ENCODE measurements at places on chromosomes 13 and 19. TPM values are rescaled to one million over a fixed set of nuclear protein-coding genes. Genes with fewer than 3 reads are reported as not detected.

GRCh38 chr13:46614582-46614981, 61.6 kb downstream of the LRCH1 start:
- DNase-seq, result peak; percentile 89

- DNase-seq, result peak; percentile 27
Measured at GRCh38 chr13:46577696-46578589, 25.0 kb downstream of the LRCH1 start.

DNA sequence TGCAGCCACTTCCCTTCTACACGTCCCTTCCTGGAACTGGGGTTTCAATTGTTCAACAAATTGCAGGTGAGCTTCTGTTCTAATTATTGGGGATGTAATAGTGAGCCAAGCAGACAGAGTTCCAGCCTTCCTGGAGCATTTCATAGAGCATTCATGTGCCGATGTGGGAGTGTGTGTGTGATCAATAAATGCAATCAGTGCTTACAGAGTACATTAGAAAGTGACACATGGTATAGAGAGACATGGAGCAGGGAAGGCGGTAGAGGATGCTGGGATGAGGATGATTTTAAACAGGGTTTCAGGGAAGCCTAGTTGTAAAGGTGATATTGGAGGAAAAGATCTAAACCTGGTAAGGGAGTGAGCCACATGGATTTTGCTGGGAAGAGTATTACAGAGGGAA, 21.7 kb upstream of the PCDH8 start:
- DNase-seq, result no peak

GRCh38 chr13:51781246-51782022, 22.5 kb downstream of the DHRS12 start:
- no peak for DNase-seq

- DNase-seq, result no peak
Measured at GRCh38 chr13:51997641-51998330, 13.5 kb downstream of the ATP7B start.

DNA sequence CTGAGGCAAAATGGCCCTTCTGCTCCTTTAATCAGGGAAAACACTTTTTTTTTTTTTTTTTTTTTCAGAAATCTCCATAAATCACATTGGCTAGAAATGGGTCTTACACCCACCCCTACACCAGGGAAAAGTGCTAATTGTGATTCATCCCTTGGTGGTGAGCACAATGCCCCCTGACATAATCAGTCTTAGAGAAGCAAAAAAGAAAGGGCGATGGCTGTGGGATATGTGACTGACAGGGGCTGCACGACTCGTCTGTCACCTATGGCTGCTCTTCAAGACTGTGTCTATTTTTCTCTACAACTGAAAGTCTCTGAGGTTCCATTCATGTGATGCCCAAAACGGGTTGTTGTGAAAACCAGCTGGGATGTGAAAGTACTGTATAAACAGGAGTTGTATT, 3.6 kb upstream of the GPC6 start:
- no peak for DNase-seq

The FUT2 gene
- total RNA-seq, result not detected

- DNase-seq, result no peak
Measured at GRCh38 chr19:30516531-30516930, 144.3 kb downstream of the ZNF536 start.

The FCER2 gene
- not detected for total RNA-seq

DNA sequence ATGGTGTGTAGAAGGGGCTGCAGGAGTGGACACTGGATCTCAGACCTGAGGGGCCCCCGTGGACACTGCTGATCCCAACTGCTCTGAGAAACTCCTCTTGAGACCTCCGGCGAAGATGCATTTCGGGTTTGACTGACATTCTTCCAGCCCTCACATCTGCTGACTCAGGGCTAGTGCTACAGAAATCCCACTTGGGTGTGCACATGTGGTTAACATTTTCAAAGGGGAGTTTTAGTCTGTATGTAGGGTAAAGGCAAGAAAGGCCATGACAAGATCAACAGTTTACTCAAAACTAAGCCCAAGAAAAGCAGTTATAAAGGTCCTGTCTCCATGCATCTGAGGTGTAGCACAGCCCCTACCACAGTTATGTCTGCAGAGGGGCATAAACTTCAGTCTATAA, 31.2 kb downstream of the DLEU7 start:
- no peak for DNase-seq

The C19orf67 gene
- not detected for total RNA-seq

The GJB6 gene
- not detected for total RNA-seq

The TBXA2R gene
- 4.8 TPM for total RNA-seq

The DIRAS1 gene
- total RNA-seq, result 0.32 TPM

GRCh38 chr13:101416181-101417042, at the start of gene NALCN:
NALCN (minus strand) TSS chr13:101416508; CDS start chr13:101399126, 17,382 bp downstream.
- DNase-seq, result peak; percentile 24

GRCh38 chr13:65915195-65915594, 1314.9 kb downstream of the PCDH9 start:
- DNase-seq, result no peak

GRCh38 chr13:112561478-112561877, 26.5 kb downstream of the TUBGCP3 start:
- no peak for DNase-seq

- no peak for DNase-seq
Measured at GRCh38 chr19:46241626-46242025, 12.1 kb downstream of the IGFL1 start.

GRCh38 chr19:40358773-40359172, 10.3 kb downstream of the PLD3 start:
- no peak for DNase-seq

The KANK3 gene
- total RNA-seq, result 0.64 TPM

GRCh38 chr19:8311461-8312260, 3.5 kb upstream of the CD320 start:
- DNase-seq, result no peak

The KLK4 gene
- total RNA-seq, result not detected

The SLC5A5 gene
- not detected for total RNA-seq

The TLE2 gene
- 0.32 TPM for total RNA-seq

The PCDH17 gene
- 0.86 TPM for total RNA-seq

DNA sequence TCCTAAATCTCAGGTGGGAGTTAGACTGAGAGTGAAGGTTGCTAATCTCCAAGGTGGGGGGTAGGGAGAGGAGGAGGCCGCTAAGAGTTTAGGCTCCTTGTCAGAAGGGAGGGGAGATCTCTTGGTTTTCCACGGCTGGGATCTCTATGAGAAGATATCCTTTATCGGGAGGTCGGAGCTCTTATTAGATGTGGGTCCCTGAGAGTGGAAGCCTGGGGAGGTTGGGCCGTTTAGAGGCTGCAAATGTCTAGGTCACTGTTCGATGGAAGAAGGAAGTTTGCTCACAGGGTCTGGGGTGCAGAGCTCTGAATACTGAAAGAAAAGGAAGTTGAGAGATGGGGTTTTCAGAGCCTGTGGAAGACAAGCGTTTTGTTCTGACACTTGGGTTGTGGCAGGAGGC, 3.8 kb downstream of the MYADM start:
- no peak for DNase-seq

- DNase-seq, result no peak
Measured at GRCh38 chr13:46507981-46508380, 45.0 kb upstream of the LRCH1 start.

The CNMD gene
- total RNA-seq, result not detected

The FAAP24 gene
- total RNA-seq, result 1.6 TPM

GRCh38 chr13:84659359-84659661, 777.0 kb upstream of the SLITRK1 start:
- DNase-seq, result no peak

- no peak for DNase-seq
Measured at GRCh38 chr13:25401958-25402357, 30.2 kb downstream of the ATP8A2 start.

The RGL3 gene
- 1.3 TPM for total RNA-seq

- DNase-seq, result no peak
Measured at GRCh38 chr13:101434486-101434885, 18.0 kb upstream of the ITGBL1 start.

The ZNF560 gene
- 0.86 TPM for total RNA-seq

The ZNF90 gene
- 0.97 TPM for total RNA-seq

The GRIN2D gene
- total RNA-seq, result 1.9 TPM

- no peak for DNase-seq
Measured at GRCh38 chr13:63636316-63636993, 2220.8 kb upstream of the PCDH20 start.

The LRRC63 gene
- under 0.01 TPM for total RNA-seq

The LSR gene
- total RNA-seq, result 0.86 TPM

The MIA gene
- total RNA-seq, result not detected

- DNase-seq, result peak; percentile 8
Measured at GRCh38 chr19:9565900-9566705, 18.2 kb downstream of the ZNF121 start.

The KLC3 gene
- total RNA-seq, result not detected

The OBI1 gene
- total RNA-seq, result 12.6 TPM

DNA sequence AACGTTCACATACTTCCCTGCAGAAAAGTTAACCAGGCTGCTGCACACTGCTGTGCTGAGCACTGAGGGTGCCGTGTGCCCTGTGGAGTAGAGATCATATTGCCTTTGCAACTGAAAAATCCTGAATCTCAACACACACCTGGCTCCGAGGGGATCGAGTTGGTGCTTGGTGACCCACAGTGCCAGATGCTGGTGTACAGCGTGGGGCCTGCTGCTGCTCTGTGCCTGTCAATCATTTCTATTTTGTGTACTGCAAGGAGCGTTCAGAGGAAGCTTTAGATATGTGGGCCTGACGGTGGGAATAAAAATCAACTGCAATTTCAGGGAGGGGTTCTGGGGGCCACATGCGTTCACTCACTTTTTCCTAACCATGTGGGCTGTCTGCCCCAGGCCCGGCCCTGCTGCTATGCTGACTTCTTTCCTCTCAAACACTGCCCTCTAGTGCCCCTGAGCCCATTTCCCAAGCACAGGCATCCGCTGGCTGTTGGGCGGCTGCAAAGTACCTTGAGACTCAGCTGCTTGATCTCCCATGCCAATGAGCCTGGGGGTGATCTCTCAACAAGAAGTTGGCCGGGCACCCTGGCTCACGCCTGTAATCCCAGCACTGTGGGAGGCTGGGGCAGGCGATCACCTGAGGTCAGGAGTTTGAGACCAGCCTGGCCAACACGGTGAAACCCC, 9.7 kb upstream of the LENG8 start:
- peak; percentile 22 for DNase-seq

The DNAAF3 gene
- under 0.01 TPM for total RNA-seq

GRCh38 chr19:45061965-45062364, 14.3 kb downstream of the ZNF296 start:
- no peak for DNase-seq

DNA sequence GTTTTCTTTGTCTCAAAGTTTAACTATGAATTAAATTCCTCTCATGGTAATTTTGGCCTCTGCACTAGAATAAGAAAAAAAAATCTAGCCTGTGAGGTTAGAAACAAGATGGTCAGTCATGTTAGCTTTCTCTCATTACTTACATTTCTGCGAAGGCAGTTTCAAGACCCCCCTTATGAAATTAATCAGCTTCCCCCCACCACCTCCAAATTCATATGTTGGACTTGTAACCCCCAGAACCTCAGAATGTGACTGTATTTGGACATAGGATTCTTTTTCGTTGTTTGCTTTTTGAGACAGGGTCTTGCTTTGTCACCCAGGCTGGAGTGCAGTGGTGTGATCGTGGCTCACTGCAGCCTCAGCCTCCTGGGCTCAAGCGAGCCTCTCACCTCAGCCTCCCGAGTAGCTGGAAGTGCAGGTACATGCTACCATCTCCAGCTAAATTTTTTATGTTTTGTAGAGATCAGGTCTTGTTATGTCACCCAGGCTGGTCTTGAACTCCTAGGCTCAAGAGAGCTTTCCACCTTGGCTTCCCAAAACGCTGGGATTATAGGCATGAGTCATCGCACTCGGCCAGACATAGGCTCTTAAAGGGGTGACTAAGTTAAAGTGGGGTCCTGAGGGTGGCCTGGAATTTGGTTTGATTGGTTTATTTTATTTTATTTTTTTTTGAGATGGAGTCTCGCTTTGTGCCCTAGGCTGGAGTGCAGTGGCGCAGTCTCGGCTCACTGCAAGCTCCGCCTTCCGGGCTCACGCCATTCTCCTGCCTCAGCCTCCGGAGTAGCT, 1.4 kb downstream of the PLA2G4C start:
- no peak for DNase-seq

GRCh38 chr19:5395556-5395955, 54.9 kb upstream of the PTPRS start:
- no peak for DNase-seq

GRCh38 chr19:36986131-36986530, 70.0 kb downstream of the ZNF568 start:
- DNase-seq, result no peak

The BEST2 gene
- total RNA-seq, result not detected

The GNG7 gene
- not detected for total RNA-seq

The SLC10A2 gene
- total RNA-seq, result not detected

The PLEKHF1 gene
- total RNA-seq, result 22.5 TPM

The ZNF665 gene
- total RNA-seq, result 0.86 TPM

GRCh38 chr19:35015270-35015953, 14.9 kb upstream of the SCN1B start:
- DNase-seq, result peak; percentile 78

- no peak for DNase-seq
Measured at GRCh38 chr19:17116996-17117702, 41.6 kb downstream of the MYO9B start.

The PROZ gene
- not detected for total RNA-seq

DNA sequence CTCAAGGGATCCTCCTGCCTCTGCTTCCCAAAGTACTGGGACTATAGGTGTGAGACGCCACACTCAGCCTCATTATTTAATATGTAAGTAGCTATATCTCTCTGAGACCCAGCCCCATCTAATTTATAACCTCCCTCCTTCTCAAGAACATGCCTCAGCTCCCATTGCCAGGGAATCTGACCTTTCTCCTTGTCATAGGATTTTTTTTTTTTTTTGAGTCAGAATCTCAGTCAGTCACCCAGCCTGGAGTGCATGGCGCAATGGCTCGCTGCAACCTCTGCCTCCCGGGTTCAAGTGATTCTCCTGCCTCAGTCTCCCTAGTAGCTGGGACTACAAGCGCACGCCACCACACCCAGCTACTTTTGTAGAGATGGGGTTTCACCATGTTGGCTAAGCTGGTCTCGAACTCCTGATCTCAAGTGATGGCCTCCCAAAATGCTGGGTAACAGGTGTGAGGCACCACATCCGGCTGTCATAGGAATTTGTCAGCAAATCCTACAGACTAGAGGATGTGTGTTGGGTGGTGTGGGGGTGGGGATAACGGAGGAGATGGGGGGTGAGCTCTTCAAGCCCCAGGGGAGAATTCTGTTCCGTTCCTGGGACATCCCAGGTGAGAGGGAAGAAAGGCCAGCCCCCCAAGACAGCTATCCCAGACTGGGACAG, 5.1 kb upstream of the EPS8L1 start:
- DNase-seq, result no peak

The LILRA2 gene
- total RNA-seq, result not detected

The LSM4 gene
- 131 TPM for total RNA-seq
